ENCODE measurements at places on chromosomes 6 and 20.

DNA sequence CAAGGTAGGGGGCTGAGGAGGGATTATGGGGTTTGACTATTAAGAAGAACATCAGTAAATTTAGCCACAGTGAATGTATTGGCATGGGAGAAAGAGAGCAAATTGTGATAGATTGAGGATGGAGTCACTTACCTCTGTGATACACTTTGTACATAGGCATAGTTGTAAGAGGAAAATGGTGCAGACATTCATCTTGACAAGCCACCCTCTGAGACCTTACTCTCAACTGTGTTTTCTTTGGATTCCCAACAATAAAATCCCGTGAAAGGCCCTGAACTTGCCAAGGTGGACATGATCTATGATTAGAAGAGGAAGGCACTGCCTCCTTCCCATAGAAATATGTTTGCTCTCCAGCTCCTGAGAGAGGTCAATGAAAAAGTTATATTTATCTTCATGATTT lies 18.6 kb upstream of the TENT5A start:
- DNase-seq, result no peak

- DNase-seq, result no peak
Measured at GRCh38 chr6:33373960-33374910, 17.4 kb upstream of the KIFC1 start.

- DNase-seq, result no peak
Measured at GRCh38 chr20:49635866-49636265, 67.9 kb upstream of the PTGIS start.

- no peak for DNase-seq
Measured at GRCh38 chr6:42264162-42264851, 46.6 kb upstream of the MRPS10 start.

DNA sequence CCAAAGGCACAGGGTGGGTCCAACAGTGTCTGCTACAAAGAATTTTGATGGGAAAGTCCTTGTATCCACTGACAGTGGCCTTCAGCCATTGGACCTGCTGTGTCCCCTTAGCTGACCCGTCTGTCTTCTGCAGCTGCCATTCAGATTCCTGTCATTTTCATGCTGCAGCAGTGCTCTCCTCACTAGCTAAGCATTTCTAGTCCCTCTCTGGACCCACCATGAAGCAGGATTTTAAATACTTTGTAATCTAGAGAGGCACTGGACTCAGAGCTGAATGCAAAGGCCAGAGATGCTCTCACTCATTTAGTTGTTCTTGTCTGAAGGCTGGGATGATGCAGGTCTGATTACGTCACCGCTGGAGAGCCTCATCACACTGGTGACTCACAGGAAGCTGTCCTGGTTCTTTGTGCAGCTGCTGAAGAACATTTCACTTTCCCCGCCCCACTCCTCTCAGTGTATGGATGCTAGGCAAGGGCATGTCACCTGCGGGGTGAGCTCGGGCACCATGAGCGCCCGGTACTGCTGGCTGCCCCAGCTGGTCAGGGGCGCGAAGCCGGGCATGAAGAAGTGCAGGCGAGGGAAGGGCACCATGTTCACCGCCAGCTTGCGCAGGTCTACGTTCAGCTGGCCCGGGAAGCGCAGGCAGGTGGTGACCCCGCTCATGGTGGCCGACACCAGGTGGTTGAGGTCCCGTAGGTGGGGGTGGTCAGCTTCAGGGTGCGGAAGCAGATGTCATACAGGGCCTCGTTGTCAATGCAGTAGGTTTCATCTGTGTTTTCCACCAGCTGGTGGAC lies 19.4 kb upstream of the TUBB2A start:
- DNase-seq, result peak; percentile 28

GRCh38 chr6:35173044-35173426 lies 31.9 kb upstream of the TCP11 start:
- DNase-seq, result no peak

GRCh38 chr6:75528423-75528822 lies 34.8 kb upstream of the FILIP1 start:
- DNase-seq, result no peak

- DNase-seq, result no peak
Measured at GRCh38 chr6:119865466-119866350, 516.1 kb upstream of the MAN1A1 start.

GRCh38 chr6:16711546-16712254 lies 49.6 kb downstream of the ATXN1 start:
- DNase-seq, result no peak

DNA sequence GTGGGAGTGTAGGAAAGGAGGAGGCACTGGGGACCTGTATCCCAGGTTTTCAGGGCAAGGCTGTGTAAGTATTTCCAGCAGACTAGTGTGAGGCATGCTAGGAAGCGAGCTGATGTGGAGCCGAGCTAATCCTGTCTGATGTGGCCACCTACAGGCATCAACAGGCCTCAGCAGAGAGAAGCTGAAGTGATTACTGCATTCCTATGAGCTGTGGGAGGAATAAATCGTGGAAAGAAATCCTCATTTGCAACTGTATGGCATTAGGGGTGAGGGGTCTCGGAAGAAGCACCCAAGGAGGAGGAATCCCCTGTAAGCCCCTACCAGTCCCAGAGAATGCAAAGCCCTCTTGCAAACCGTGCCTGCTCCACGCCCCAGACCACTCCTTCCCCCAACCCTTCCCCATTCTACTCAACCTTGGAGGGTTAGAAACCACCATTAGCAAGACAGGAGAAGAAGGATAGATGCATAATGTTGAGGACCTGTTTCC lies 41.6 kb downstream of the C6orf15 start:
- DNase-seq, result peak; percentile 15

GRCh38 chr6:2765896-2766766 lies 938 bp downstream of the WRNIP1 start:
- peak; percentile 45 for DNase-seq

GRCh38 chr6:34462551-34462971 lies 3.3 kb upstream of the PACSIN1 start:
- no peak for DNase-seq

GRCh38 chr20:45306431-45306982 lies at the start of gene RBPJL:
RBPJL (plus strand) TSS chr20:45306840; CDS start chr20:45306923, 83 bp downstream.
- DNase-seq, result no peak

DNA sequence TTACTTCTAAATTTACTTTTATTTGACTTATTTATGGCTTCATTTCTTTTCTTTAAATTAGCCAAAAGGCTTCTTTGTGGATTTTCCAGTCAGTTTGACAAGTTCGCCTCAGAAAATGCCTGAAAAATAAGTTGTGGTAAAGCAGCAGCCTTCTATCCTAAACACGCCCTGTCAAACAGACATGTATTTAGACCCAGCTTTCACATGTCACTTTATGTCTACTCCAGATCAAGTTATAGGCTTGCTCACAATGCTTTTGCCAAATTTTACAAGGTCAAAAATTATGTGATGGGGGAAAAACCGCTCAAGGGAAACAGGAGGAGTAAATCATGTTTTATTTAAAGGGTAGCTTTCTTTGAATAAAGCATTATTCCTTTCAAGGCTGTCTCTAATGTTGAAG lies 615.0 kb downstream of the HDGFL1 start:
- DNase-seq, result no peak

- no peak for DNase-seq
Measured at GRCh38 chr6:111666847-111667246, 61.2 kb upstream of the TRAF3IP2 start.

- DNase-seq, result no peak
Measured at GRCh38 chr6:1609041-1609647, 571 bp upstream of the FOXC1 start.

- DNase-seq, result no peak
Measured at GRCh38 chr6:44681761-44682160, 294.3 kb downstream of the CDC5L start.

- no peak for DNase-seq
Measured at GRCh38 chr20:7984192-7984591, 35.4 kb downstream of the TMX4 start.

- no peak for DNase-seq
Measured at GRCh38 chr6:48135323-48136084, 24.5 kb upstream of the PTCHD4 start.

- DNase-seq, result no peak
Measured at GRCh38 chr6:138036111-138036510, 71.1 kb downstream of the PERP start.

DNA sequence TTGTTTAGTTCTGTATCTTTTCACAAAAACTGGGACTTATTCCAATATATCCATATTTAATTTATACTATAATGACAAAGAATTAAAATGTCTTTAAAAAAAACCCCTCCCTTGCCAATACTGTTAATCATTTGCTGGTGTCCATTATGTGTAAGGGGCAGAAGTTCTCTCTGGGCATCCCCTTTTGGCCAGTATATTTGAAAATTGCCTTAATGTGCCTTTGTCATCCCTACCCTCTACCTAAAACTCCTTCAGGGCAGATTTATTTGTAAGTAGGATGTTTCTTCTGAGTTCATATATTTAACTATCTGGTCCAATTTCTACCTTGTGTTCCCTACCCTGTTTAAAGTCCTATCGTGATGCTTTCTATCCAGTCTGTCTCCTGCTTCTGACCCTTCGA lies 62.9 kb downstream of the ARHGAP18 start:
- no peak for DNase-seq

- DNase-seq, result no peak
Measured at GRCh38 chr6:26422329-26422728, 18.0 kb upstream of the BTN3A3 start.

GRCh38 chr20:59214073-59214472 lies 50.5 kb downstream of the ZNF831 start:
- no peak for DNase-seq

DNA sequence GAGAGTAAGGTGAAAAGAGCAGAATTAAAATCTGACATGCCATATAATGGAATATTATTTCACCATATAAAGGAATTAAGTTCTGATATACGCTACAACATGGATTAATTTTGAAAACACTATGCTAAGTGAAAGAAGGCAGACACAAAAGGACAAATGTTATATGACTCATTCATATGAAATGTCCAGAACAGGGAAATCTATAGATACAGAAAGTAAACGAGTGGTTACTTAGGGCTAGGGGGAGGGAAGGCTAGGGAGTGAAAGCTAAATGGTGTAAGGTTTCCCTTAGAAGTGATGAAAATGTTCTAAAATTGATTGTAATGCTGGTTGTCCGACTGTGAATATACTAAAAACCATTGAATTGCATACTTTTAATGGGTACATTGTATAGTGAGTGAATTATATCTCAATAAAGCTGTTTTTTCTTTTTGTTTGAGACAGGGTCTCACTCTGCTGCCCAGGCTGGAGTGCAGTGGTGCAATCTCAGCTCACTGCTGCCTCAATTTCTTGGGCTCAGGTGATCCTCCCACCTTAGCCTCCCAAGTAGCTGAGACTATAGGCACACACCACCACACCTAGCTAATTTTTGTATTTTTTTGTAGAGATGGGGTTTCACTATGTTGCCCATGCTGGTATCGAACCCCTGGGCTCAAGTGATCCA lies 8.2 kb downstream of the PRPH2 start:
- DNase-seq, result no peak

GRCh38 chr20:6381887-6382286 lies 259.1 kb upstream of the FERMT1 start:
- DNase-seq, result no peak

- peak; percentile 97 for DNase-seq
Measured at GRCh38 chr6:31541658-31542521, at the start of gene DDX39B. DDX39B (minus strand) TSS chr6:31542003; CDS start chr6:31540532, 1,471 bp downstream.

DNA sequence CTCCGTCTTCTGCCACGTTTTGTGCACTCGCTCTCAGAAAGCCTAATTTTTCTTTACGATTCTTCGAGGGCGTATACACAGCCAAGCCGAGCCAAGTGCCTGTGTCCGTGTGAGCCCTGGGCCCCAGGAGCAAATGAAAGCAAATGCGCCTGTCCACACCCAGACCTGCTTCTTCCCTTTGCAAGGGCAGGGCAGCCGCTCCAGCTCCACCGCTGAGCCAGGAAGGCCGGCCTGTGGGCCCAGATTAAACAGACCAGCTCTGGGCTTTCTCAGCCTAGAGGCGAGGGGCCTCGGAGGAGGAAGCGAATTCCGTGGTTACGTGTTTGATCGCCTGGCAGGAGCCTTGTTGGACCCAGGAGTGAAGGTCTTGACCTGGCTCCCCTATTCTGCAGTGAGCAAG lies 184.6 kb downstream of the SMOC2 start:
- no peak for DNase-seq

DNA sequence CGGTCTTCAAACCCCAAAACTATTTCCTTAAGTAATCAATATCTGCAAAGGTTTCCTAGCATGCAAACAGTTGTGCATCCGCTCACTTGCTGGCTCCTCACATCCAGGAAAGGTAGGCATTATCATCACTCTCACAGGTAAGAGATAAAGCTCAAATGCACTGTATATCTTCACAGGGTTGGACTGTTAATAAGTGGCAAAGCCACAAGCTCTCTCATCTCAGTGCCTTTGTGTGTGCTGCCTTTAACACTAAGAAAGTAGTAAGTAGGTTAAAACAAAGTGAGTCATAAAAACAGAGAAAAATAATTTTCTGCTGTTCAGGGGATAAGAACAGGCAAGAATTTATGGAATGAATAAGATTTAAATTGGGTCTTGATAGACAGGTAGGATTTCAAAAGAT lies 21.3 kb downstream of the MAN1A1 start:
- DNase-seq, result no peak

DNA sequence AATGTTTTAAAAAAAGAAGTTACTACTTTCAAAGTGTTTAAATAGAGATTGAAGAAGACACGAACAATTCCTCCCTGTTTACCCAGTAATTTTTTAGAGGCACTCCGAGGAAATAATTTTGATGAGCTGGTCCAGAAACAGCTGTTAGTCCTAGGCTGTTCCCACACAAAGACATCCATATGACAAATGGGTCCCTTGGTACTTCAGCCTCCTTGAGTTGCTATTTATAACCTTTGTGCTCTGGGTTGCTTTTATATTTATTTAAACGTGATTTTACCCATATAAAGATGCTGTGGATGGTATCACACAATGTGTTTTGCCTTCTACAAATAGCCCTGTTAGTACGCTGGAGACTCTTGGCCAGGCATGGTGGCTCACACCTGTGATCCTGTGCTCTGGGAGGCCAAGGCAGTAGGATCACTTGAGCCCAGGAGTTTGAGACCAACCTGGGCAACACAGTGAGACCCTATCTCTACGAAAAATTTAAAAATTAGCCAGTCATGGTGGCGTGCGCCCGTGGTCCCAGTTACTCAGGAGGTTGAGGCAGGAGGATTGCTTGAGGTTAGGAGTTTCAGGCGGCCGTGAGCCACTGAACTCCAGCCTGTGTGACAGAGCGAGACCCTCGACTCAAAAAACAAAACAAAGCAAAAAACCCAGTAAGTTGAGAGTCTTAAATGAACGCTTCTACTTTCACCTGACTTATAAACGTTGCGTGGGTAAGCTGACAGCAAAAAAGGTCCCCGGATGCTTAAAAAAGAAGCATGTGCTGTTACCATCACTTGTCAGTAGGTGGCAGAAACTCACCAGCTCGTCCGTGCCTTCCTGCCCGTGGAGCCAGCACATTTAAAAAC lies 56.9 kb upstream of the ARMH2 start:
- DNase-seq, result peak; percentile 76

GRCh38 chr20:6632187-6632586 lies 135.3 kb upstream of the BMP2 start:
- no peak for DNase-seq

GRCh38 chr6:26251354-26252076 lies 113.5 kb upstream of the BTN3A2 start:
- peak; percentile 94 for DNase-seq

DNA sequence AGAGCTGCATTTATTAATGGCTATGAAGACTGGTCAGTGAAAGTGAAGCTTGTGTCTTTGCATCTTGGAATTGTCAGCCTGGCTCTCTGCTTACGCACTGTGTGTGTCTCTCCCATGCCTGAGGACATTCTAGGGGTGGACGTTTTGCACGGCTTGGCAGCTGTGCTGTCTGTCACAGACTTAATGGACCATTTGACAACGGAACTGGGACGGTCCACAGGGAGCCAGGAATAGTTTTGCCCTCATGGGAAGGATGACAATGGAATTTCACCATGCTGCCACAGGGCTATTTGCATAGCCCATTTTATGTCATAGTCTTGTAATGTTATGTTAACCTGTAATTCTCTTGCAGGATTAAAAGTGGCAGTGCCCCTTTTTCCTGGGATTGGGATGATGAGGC lies 44.7 kb downstream of the OR2B6 start:
- no peak for DNase-seq

Data from DND-41 (cell line).